ENCODE measurements at places on chromosomes 3 and 15.

DNA sequence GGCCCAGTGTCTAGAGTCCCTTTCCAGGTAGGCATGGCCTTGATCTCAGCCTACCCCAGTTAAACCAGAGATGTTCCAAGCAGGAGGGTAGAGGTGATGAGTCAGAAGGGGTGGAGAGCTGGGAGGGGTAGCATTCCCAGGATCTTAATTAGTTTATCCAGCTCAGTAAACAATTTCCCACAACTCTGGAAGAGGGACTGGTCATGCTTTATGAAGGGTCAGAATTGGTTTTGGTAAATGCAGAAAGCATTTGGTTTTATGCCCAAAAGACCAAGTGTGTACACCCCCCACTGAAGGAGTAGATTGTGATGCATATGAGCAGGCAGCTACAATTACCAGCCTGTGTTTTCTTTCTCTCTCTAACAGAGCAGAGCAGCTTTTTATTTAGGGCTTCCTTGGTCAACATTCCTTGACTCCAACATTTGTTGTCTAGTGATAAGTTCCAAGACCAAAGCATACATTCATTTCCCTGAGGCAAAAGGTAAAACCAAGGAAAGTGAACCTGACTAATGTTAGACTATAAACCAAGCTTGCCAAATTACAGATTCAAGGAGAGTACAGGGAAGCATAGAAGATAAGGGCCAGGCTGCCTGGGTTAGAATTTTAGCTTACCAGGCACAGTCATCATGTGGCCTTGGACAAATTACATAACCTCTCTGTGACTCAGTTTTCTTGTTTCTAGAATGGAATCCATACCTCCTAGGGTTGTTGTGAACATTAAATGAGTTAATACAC, 17.6 kb downstream of the EXOSC7 start:
- no peak for DNase-seq

- DNase-seq = no peak
These were observed 139.2 kb downstream of the NUP210 start for GRCh38 chr3:13280811-13281506.

DNA sequence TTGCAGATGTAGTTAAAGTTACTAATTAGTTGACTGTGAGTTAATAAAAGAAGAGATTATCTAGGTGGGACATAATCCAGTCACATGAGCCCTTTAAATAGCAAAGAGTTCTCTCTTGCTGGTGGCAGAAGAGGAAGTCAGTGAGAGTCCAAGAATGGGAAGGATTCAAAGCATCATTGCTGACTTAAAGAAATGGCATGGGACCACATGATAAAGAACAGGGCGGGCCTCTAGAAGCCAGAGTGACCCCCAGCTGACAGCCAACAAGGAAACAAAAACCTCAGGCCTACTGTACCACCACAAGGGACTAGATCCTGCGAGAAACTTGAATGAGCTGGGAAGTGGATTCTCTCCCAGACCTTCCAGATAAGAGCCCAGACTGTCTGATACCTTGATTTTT, 447.2 kb upstream of the CCDC54 start:
- DNase-seq = no peak

DNA sequence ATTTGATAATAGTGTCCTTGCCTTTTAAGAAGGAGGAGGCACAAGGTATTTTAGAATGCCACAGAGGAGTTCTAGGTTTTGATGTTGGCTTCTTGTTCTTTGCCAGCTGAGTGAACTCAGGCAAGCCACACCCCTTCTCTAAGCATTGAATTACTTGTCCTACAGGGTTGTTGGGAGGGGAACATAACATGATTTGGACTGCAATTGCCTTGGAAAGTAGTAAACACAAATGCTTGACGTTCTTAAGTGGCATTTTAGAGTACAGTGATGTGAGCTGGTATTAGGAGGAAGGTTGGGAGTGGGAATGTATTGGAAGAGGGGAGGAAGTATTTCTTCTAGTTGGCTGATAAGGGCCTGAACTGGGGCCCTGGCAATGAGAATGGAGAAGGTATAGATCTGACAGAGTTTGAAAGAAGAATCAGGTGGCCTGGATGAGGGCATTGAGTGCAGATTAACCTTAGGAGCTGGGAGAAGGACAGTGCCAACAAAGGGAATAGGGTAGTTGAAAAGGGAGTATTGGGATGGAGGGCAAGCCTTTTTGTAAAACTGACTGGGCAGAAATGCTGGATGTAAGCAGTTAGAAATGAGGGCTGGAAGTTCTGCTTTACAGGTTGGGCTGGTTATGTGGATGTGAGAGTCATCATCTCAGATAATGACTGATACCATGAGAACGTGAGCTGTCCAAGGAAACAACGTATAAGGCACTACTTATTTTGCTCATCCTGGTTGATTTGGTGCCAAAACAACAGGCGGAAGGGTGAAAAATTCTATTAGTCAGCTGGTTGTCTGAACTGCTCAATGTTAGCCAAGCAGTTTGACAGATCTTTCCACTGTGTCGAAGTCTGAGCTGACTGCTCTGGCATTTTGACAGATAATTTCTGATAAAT, 16.7 kb downstream of the KAT2B start:
- peak; percentile 91 for DNase-seq

DNA sequence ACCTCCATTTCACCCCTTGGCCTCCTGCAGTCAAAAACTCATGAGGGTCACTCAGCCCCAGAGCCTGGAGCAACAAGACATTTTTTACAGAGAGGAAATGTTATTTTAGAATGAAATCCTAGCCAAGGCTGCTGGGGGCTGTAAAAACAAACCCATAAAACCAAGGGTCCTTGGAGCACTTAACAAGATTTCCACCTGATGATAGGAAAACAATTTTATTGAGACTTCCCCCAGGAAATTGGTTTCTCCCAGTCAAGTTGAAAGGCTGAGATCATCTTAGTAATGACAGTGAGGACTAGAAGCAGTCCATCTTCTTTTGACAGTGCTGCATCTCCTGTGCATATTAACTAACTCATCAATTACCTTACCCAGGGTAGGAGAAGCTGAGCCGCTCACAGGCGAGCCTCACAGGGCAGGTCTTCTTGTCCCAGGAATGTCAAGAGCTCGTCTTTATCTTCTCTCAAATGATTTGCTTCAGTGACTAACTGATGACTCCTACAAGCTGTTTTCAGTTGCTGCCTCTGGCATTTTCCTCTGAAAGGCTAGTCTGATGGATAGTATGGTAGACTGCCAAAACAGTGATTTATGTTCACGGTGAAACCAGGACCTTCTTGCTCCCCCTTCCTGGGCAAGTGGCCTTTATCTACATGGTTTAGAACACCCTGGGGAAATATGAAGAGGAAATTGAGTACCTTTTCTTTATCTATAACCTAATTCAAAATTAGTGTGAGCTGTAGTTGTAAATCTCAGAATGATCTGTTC, 34.6 kb upstream of the AEN start:
- no peak for DNase-seq

GRCh38 chr3:123799544-123800361, 84.4 kb downstream of the MYLK start:
- no peak for DNase-seq

GRCh38 chr3:71130471-71131374, 452.8 kb downstream of the FOXP1 start:
- peak; percentile 84 for DNase-seq

- DNase-seq = peak; percentile 51
These were observed 96.2 kb upstream of the TRPM1 start for GRCh38 chr15:31197497-31198414.

GRCh38 chr3:55014906-55015305, 87.0 kb upstream of the LRTM1 start:
- no peak for DNase-seq

DNA sequence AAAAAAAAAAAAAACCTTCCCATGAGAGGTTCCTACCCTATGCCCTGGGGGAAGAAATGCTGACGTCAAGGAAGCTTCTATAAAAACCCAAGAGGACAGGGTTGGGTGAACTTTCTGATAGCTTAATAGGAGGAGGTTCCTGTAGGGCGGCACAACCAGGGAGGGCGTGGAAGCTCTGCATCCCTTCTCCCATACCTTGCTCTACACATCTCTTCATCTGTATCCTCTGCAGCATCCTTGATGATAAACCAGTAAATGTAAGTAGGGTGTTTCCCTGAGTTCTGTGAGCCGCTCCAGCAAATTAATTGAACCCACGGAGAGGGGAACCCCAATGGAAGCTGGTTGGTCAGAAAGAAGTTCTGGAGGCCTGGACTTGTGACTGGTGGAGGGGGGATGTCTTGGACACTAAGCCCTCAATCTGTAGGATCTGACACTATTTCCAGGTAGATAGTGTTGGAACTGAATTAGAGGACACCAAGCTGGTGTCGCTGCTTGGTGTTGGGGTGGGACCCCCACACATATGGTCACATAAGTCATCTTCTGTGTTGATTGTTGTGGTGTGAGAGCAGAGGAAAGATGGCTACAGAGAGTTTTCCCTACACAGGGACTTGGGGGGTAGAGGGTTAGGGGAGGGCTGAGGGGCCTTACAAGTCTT, 91.5 kb downstream of the ST6GAL1 start:
- no peak for DNase-seq

DNA sequence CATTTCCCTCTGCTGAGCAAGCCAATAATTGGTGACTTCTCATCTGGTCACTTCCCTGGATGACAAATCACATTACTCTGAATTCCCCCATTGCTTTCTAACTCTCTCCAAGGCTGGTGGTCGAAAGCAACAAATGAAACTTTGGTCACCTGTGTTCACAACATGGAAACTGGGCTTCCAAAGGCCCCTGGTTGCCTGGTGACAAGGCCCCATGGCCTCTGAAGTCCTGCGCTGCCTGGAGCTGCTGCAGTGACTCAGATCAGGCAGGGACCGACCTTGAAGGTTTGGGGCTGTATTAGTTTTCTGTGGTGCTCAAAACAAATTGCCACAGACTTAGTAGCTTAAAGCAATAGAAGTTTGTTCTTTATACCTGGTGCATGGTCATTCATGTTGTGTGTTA, 345.3 kb downstream of the WDR72 start:
- DNase-seq = no peak
